ENCODE measurements at places on chromosomes 1 and 21. TPM values are rescaled to one million over a fixed set of nuclear protein-coding genes. Genes with fewer than 3 reads are reported as not detected.

TMEM269 gene
- 0.22 TPM for total RNA-seq

PERM1 gene
- 0.25 TPM for total RNA-seq

CD48 gene
- 20.5 TPM for total RNA-seq

GJA4 gene
- total RNA-seq = 15.6 TPM

NUF2 gene
- 1.2 TPM for total RNA-seq

ARMH1 gene
- 3.9 TPM for total RNA-seq

LRRC3 gene
- total RNA-seq = 1.4 TPM

GRCh38 chr21:46069719-46070279, 28.1 kb upstream of the COL6A2 start:
- H3K4me1 ChIP-seq = peaks cover 13% of the 10 kb centered on the region
- H3K27me3 ChIP-seq = no peaks in the 10 kb centered on the region
- DNase-seq = no peak
- H3K4me3 ChIP-seq = no peak overlapping the region

DNA sequence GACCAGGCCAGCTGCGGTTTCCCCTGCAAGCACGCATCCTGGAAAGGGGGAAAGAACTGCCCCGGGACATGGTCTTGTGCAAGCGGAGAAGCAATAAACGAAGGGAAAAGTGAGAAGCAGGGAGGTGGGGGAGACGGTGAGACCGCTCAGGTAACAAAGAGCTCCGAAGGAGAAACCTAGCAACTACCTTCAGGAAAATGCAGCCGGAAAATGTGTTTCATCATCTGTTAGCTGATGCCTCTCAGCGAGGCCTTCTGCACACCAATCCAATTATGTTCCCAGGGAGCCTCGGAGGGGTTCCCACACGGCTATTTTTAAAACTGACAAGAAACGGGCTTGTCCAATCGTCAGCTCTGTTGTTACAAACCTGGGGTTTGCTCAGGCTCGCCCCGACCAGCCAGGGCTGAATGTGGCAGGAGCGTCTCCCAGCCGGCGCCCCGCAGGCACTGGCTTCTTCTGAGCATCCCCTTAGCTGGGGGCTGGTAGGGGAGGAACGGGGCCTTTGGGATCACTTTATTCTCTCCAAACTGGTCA, 3.4 kb downstream of the RIPK4 start:
- H3K27ac ChIP-seq = peak overlapping the region; percentile 76
- DNase-seq = no peak
- no peak overlapping the region for H3K4me3 ChIP-seq
- peaks cover 43% of the 10 kb centered on the region for H3K4me1 ChIP-seq
- H3K36me3 ChIP-seq = no peaks in the 10 kb centered on the region

- no peaks in the 10 kb centered on the region for H3K27me3 ChIP-seq
- DNase-seq = no peak
- H3K4me1 ChIP-seq = peaks cover 4% of the 10 kb centered on the region
- H3K27ac ChIP-seq = no peak overlapping the region
Observed at GRCh38 chr1:181149326-181150125, 61.0 kb downstream of the IER5 start.

DNA sequence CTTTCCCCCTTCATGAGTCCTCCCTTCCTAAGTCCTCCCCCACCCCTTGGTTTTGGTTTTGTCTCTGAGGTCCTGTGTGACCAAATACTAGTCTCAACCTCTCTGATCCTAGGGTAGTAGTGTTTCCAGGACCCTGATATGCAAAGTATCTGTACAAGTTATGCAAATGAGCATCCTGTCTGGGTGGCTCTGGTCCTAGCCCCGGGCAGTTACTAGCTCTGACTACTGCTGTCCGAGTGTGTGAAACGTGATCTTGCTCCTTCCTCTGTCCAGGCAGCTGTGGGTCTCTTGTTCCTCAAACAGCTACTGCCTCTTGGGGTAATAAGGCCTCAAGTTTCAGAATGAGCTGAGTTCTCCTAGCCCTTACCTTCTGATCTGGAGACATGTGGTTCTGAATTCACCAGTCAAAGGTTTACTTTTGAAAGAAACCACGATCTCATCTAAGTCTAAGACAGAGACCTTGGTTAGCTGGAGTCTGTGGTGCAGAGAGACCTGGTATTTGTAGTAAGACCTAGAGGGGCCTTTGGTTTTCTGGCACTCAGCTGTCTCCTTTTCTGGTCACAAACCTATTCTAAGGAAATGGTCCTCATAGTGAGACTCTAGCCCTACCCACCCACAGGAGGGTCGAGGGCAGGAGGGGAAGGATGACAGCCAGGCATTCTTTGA, 31.0 kb upstream of the IL19 start:
- peaks cover 24% of the 10 kb centered on the region for H3K4me1 ChIP-seq
- H3K4me3 ChIP-seq = no peak overlapping the region
- no peak overlapping the region for H3K27ac ChIP-seq
- no peaks in the 10 kb centered on the region for H3K27me3 ChIP-seq

- H3K4me1 ChIP-seq = peaks cover 2% of the 10 kb centered on the region
- H3K27me3 ChIP-seq = no peaks in the 10 kb centered on the region
- no peak overlapping the region for H3K27ac ChIP-seq
Observed at GRCh38 chr1:85343612-85344255, 67.3 kb upstream of the BCL10 start.

DNA sequence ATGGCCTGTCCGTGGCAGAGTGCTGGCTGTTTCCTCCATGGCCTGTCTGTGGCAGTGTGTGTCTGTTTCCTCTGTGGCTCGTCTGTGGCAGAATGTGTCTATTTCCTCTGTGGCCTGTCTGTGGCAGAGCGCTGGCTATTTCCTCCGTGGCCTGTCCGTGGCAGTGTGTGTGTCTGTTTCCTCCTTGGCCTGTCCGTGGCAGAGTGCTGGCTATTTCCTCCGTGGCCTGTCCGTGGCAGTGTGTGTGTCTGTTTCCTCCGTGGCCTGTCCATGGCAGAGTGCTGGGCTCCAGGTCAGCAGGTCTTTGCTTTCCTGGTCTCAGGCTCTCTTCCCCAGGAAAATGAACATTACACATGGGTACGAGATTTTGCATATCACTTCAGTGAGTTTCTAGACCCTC, 138.4 kb upstream of the IPO9 start:
- no peak overlapping the region for H3K4me3 ChIP-seq
- no peaks in the 10 kb centered on the region for H3K27me3 ChIP-seq
- H3K4me1 ChIP-seq = peaks cover 8% of the 10 kb centered on the region
- no peak overlapping the region for H3K27ac ChIP-seq

DNA sequence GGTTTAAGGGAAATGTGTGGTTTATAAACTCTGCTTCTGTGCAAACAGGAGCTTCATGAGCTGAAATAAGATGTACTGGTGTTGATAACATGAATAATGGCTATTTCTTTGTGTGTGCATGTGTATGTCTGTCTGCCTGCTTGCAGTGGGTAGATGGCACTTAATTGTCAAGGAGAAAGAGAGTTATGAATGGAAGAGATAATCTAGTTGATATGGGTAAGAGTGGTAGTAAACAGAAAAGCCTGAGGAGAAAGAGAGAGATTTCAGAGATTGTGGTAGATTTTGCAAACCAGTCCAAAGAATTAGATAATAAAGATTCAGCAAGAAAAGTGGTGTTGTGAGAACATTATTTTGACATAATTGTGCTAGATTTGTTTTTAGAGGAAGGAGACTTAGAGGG, 7.7 kb downstream of the SUCO start:
- no peaks in the 10 kb centered on the region for H3K27me3 ChIP-seq
- H3K4me3 ChIP-seq = no peak overlapping the region
- no peak overlapping the region for H3K27ac ChIP-seq
- H3K4me1 ChIP-seq = peaks cover 4% of the 10 kb centered on the region
- DNase-seq = no peak

- H3K36me3 ChIP-seq = no peaks in the 10 kb centered on the region
- H3K4me3 ChIP-seq = no peak overlapping the region
- no peaks in the 10 kb centered on the region for H3K27me3 ChIP-seq
- no peak for DNase-seq
- no peaks in the 10 kb centered on the region for H3K4me1 ChIP-seq
Observed at GRCh38 chr21:31257265-31257664, 86.8 kb downstream of the TIAM1 start.

DNA sequence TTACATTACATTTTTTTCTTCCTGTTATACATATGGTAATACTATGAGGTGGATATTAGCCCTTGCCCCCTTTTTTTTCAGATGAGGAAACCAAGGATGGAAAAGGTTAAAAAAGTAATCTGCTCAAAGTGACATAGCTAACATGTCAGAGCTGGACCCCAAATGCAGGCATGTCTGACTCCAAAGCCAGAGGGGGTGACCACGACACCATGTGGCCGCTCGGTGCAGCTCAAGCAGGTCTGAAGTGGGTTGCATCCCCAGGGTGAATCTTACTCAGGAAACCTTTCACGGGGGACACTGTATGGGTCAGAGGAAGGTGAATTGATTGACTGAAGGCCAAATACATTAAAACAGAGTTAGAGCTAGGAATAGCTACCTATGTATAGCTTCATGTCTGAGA, 34.8 kb downstream of the CD34 start:
- H3K27ac ChIP-seq = no peak overlapping the region
- H3K27me3 ChIP-seq = no peaks in the 10 kb centered on the region
- no peak for DNase-seq
- no peak overlapping the region for H3K4me3 ChIP-seq

- H3K4me3 ChIP-seq = peak overlapping the region; percentile 57
- H3K4me1 ChIP-seq = no peaks in the 10 kb centered on the region
Observed at GRCh38 chr1:239387304-239388158, 1.2 kb downstream of the CHRM3 start.

DNA sequence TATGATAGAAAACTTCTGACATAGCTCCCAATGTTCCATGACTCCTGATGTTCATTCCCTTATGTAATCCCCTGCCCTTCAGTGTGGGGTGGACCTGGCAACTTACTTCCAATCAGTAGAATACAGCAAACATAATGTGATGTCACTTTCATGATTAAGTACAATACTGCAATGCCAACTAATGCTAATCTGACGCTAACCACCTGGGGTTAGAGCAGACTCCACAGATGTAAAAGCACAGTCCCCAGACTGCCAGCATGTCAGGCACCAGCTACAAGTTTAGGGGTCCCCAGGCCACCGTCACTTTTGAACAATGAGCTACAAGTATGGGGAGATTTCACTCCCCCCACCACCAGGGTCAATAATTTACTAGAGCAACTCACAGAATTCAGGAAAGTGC, 32.3 kb upstream of the FBXO28 start:
- DNase-seq = no peak
- H3K4me3 ChIP-seq = no peak overlapping the region
- H3K27me3 ChIP-seq = no peaks in the 10 kb centered on the region
- H3K4me1 ChIP-seq = no peaks in the 10 kb centered on the region

GRCh38 chr1:54276617-54277450, 76.9 kb downstream of the MRPL37 start:
- H3K27me3 ChIP-seq = no peaks in the 10 kb centered on the region
- no peaks in the 10 kb centered on the region for H3K36me3 ChIP-seq
- H3K27ac ChIP-seq = peak overlapping the region; percentile 95
- H3K4me3 ChIP-seq = peak overlapping the region; percentile 31

- peak overlapping the region; percentile 95 for H3K27ac ChIP-seq
- H3K4me3 ChIP-seq = peak overlapping the region; percentile 80
- no peaks in the 10 kb centered on the region for H3K27me3 ChIP-seq
Observed at GRCh38 chr1:27602462-27603308, 1.3 kb downstream of the AHDC1 start.

- H3K27ac ChIP-seq = no peak overlapping the region
- no peak overlapping the region for H3K4me3 ChIP-seq
- no peaks in the 10 kb centered on the region for H3K27me3 ChIP-seq
- DNase-seq = no peak
Observed at GRCh38 chr1:228513236-228513900, 26.2 kb downstream of the RNF187 start.

DNA sequence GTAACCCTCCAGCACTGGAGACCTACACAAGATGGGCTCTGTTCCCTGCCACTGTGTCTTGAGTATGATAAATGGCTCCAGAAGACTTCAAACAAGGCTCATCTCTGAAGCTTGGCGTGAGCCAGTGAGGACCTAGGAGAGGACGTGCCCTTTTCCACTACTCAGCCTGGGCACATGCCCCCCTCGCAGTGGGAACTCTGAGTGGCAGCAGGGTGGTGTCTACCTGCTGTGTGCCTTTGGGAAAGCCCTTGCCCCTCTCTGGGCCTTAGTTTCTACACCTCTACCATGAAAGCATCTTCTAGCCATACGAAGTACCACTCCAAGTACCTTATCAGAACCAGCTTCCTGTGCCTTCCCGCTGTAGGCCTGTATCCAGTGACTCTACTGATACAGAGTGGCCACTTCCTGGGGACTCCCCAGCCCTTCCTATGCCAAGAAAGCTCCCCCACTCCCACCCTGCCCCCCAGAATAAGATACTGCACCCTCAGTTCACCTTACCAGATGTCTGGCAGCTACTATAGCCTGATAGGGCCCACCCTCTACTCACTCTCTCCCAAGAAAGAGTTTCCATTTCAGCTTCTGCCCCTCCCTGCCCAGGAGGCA, 3.1 kb upstream of the MOB3C start:
- H3K4me3 ChIP-seq = no peak overlapping the region
- peaks cover 14% of the 10 kb centered on the region for H3K4me1 ChIP-seq
- H3K36me3 ChIP-seq = no peaks in the 10 kb centered on the region
- no peaks in the 10 kb centered on the region for H3K27me3 ChIP-seq
- no peak overlapping the region for H3K27ac ChIP-seq
- no peak for DNase-seq

DNA sequence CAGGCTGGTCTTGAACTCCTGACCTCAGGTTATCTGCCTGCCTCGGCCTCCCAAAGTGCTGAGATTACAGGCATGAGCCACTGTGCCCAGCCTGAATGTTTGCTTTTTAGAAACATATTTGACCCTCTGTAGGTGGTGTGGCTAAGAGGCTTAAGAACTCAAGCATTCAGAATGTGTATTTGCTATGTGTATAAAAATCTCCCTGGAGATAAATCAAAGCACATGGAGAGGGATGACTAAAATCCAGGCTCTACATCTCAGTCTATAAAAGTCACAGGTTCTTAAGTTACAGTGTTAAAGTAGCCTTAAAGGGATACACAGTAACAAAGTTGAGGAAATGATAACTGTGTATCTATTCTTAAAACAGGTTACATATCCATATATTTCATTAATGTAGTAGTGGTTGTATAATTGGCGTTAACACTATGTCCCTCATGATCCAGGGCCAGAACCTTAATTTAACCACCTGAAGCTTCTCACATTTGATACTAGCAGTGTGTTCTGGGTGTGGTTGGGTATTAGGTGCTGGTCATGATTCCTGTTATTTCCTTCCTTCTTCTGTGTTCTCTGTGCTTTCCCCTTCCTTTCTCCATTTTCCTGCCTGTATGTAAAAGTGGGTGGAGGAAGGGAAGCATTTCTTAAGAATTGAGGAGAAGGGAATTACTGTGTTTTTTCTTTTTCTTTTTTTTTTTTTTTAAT, 16.2 kb downstream of the GIPC2 start:
- no peaks in the 10 kb centered on the region for H3K4me1 ChIP-seq
- H3K27me3 ChIP-seq = no peaks in the 10 kb centered on the region
- H3K36me3 ChIP-seq = no peaks in the 10 kb centered on the region
- no peak for DNase-seq
- no peak overlapping the region for H3K27ac ChIP-seq
- no peak overlapping the region for H3K4me3 ChIP-seq

DNA sequence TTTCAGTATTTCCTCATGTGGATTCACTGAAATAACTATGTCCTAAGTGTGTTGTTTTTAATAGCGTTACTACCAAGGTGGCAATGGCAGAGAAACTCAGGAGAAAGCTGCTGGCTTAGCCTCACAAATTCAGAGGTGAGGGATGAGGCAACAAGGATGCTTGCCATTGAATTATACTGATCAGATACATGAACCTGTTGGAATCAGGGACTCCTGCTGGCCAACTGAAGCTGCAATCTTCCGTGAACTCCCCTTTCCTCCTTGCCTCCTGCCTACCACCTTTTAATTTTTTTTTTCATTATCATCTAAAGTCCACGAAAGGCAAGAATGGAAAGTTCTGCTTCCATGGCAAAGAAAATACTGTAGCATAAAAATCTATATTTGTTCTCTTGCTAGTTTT, 254.7 kb downstream of the NFIA start:
- no peak overlapping the region for H3K27ac ChIP-seq
- H3K4me3 ChIP-seq = no peak overlapping the region
- H3K36me3 ChIP-seq = no peaks in the 10 kb centered on the region
- no peak for DNase-seq
- no peaks in the 10 kb centered on the region for H3K27me3 ChIP-seq
